Activated CD4-positive, alpha-beta T cell treated with anti-CD3 and anti-CD28 coated beads, Interleukin-2, amount 50 U/mL, for 24 hours (primary cell): ENCODE measurements at places on chromosomes 7 and 10.

DNA sequence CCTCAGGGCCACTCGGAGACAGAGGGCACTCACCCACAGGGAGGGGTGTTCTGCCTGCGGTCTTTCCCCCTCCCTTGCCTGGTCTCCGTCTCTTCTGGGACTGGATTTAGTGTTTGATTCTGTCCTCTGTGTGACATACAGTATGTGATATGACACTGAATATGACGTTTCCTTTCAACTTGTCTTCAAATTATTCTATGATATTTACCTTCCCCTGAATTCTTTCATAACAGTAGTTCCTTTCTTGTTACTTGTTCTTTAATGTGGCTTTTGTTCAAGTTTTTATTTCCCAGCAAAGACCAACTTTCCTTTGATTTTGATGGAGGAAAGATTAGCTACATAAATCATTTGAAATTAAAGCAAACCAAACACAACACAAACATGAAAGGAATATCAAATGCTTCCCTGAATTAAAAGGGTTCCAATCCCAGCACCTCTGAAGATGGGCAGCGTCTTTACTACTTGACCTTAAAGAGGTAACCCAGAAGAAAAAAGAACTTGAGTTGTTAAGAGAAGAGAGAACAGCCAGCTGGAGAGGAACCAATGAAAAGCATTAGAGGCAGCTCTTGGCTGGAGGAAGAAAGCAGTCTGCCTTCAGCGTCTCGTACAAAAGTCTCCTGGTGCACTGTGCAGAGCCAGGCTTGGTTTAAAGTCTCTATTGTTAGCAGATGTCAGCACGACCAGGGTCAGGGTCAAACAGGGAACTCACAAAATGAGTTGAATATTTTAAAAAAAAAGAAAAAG lies 18.3 kb upstream of the RHEB start:
- DNase-seq, result no peak

DNA sequence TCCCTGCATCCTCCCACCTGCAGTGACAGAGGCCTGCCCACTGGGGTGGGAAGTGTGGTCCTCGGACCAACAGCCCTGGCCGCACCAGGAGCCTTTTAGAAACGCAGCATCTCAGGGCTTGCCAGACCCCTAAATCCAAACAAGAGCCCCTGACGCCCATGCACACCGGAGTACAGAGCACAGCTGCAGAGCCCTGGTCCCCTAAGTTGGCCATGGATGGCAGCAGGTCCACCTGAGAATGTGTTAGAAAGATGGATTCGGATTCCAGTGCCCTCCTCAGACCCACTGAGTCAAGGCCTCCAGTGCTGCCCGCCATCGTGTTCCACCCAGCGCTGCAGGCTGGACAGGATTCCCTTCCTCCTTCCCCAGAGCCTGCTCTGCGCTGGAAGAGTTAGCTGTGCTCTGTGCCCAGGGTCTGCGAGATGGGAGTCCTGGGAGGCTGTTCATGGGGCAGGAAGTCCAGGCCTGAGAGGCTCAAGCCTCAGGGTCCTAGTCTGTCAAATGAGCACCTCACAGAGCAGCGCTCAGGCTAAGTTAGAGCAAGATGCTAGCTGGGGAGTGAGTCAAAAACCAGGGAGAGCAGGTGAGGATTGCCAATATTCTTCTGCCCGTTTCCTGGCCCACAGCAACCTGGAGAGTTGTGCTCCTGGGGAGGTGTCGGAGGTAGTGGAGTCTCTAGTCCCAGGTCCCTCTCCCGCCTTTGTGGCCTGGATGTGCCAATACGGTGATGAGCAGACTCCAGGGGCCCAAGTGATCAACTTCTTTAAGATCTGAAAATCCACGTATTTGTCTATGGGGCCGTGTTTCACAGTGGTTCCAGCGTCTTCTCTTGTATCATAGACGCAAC lies 95.9 kb upstream of the GPR26 start:
- DNase-seq, result no peak

GRCh38 chr7:25122373-25122772 lies 2.7 kb downstream of the CYCS start:
- no peak for DNase-seq

GRCh38 chr7:102272075-102272916 lies 14.4 kb upstream of the SH2B2 start:
- peak; percentile 61 for DNase-seq

DNA sequence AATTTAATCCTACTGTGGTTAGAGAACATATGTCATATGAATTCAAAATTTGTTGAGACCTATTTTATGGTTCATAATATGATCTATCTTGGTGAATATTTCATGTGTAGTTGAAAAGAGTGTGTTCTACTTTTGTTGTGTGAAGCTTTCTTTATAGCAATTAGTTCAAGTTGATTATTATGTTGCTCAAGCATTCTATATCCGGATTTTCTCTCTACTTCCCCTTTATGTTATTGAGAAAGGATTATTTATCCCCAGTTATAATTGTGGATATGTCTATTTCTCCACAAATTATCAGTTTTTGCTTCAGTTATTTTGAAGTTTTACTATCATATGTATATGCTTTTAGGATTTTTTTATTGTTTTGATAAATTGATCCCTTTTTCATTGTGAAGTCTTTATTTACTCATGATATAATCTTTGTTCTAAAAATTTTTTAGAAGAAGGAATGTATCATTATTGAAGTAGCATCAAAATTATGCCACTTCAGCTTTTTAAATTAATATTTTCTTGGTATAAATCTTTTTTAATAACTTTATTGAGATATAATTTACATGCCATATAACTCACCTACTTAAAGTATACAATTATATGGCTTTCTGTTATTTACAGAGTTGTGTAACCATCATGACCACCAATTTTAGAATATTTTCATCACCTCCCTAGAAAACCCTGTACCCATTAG lies 12.0 kb upstream of the MEST start:
- DNase-seq, result no peak

GRCh38 chr10:76921383-76922010 lies 716.1 kb downstream of the KCNMA1 start:
- no peak for DNase-seq

DNA sequence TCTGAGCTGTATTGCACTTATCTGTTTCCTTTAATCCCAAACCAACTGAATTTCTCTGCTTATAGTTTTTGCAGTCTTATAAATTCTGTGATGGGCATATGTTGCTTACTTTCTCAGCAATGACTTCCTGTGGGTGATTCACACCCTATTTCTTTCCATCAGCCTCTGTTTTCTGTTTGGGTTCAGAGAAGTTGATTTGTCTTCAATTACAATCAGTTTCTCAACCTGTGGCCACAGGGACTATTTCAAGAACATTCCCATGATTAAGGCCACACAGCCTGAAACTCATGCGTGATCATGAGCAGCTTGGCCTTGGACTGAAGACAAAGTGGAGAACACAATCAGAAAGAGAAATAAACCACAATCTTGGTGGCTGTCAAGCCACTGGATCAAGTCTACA lies 1174.6 kb upstream of the C7orf33 start:
- no peak for DNase-seq

DNA sequence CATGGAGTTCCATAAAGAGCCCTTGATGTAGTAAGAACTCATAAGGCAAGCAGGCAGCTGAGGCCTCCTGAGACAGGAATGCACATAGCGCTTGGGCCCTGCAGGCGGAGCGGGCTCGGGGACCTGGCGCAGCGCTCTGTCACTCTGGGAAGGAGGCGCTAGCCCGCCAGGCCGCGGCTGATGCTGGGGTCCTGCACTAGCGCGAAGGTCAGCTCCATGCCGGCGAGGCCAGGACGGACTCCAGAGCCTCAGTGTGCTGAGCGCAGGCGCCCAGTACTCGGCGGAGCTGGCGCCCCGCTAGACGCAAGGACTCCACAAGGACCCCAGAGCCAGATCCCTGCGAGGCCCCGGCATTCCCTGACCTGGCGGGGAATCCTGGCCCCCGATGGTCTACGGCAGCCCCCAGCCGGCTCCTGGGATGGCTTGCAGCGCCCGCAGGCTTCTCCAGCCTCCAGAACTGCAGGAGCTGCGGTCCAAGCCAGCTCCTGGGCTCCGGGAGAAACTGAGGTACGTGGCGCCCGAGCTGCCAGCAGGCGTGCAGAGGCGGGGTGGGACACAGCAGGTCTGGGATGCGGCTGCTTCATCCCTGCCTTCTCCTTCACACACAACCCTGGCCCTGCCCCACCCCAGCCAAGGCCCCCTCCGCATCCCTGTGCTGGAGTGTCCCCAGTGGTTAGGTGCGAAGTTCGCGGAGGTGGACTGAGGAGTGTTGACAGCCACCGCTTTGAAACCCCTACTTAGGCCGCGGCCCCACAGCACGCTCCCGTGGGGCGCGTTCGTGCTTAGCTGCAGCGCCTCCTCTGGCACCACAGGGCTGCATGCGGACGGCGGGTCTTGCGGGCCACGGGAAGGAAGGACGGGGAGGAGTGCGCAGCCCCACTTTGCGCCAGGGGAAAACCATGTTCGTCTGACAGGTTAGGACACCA lies 761.5 kb upstream of the POM121L12 start:
- no peak for DNase-seq

DNA sequence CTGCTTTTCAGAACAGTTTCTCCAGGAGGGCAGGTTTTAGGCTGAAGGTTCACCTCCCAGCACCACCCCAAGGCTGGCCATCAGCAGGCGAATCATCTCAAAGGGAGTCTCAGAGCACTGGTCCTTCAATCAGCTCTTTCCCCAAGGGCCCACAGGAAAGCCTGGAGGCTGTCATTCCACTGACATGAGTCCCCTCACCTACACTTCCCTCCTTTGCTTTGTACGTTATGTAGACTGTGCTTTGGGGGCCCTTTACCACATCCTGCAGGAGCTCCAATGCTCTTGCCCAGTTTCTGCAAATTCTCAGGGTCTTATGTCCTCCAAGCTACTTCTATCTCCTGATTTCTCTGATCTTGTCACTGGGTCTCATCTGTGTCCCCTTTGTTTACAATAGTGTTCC lies 15.4 kb downstream of the WDFY4 start:
- DNase-seq, result no peak

DNA sequence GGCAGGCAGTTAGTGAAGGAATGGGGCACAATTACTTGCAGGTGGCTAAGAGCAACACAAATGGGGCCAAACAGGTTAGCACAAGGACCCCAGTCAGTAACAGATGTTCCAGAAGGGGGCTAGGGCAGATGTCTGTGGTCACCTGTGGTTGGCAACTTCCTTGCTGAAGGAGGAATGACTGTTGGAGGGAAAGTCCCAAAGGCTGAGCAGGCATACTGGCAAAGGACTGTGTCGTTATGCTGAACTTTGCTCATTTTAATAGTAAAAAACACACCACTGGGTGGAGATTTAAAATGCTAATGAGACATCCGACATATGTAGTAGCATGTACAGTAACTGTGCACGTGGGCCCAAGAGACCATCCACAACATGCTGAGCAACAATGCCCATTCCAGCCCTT lies 511.6 kb downstream of the CALN1 start:
- no peak for DNase-seq

DNA sequence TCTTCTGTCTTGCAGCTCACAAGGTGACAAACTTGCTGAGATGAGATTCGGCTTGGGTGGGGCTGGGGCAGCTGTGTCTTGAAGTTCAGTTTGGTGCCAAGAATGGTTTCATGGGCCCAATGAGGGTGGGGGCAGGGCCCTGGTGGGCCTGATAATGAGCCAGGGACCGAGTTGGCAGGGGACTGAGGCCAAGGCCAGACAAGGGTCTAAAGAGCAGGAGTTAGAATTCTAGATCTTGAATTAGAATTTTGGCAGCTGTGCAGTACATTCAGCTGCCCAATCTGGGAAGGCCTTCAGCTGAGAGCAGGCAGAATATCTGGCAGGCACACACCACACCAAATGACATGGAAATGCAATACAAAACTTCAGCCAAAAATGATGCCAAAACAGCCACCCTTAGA lies 1.5 kb upstream of the JAZF1 start:
- no peak for DNase-seq

- peak; percentile 43 for DNase-seq
These were observed 16.6 kb downstream of the ACBD5 start for GRCh38 chr10:27223964-27224363.

DNA sequence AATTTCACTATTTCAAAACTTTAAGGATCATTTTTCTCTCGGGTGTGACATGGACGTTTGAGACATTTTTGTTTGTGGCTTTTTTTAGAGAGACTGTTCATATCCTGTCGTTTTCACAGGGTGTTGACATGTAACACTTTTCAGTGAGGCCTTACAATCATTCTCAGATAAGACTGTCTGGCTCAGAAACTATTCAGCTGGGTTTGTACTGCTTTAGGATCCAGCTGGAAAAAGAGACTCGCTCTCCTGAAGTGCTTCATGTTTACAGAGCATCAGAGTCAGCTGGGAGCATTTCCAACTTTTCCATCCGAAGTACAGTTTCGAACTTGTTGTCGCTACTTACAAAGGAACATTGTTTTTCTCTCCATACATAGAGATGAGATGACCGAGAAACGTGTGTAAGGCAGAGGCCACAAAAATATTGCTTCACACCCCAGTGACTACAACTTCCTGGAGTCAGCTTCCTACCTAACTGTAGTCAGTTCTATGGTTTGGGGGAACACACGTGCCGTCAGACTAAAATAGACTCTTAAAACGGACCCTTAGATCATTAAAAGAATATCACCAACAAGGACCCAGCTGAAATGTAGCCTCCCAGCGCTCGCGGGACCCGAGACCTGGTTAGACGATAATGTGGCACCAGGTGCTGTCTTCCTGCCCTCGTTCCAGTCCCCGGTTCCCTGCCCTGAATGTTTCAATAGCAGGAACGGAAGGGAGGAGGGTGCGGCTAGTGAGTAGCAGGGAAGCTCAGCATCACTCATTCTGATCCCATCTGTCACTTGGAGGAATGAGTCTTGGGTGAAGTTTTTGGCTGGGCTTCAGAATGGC lies 78.0 kb downstream of the MKI67 start:
- no peak for DNase-seq

DNA sequence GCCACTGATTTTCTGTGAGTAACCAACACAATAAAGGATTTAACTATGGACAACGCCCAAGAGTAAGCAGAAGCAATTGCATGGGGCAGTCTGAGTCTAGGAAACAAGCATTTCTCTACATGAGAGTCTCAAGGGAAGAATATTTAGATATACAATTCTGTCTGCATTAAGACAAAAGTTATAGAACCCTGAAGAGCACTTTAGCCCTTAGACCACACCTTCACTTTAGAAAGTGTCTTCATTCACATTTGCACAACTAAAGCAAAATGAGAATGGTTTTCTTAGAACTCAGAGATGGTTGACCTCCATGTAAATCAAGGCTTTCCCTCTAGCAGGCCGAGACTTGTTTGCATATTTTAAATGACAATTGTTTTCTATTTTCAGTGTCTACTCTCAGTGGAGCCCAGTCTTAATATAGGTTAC lies 25.5 kb upstream of the TRIM24 start:
- DNase-seq, result no peak

DNA sequence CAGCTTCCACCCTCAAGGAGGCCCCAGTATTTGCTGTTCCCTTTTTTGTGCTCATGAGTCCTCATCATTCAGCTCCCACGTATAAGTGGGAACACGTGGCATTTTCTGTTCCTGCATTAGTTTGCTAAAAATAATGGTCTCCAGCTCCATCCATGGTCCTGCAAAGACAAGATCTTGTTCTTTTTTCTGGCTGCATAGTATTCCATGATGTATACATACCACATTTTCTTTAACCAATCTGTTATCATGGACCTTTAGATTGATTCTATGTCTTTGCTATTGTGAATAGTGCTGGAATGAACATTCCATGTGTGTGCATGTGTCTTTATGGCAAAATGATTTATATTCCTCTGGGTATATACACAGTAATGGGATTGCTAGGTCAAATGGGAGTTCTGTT lies 17.0 kb downstream of the KRIT1 start:
- DNase-seq, result no peak

- no peak for DNase-seq
These were observed 384.2 kb upstream of the FOXK1 start for GRCh38 chr7:4297918-4298219.
